ENCODE measurements at places on chromosomes 2 and 18.

DNA sequence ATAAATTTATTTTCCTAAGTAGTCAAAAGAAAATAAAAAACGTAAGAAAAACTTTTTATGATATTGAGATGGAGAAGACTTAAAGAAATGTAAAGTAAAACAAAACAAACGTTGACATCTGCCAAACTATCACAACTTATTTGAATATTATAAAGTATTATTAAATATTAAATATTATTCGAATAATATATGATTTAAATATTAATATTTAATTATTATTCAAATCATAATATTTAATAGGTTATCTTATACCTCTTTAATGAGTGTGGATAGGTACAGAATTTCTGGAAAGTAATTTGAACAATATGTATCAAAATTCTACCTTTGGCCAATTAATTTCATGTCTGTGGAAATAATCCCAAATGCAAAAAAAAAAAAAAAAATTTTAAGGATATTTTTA lies 278.7 kb downstream of the RAD51AP2 start:
- no peak for DNase-seq

- no peak for DNase-seq
Measured at GRCh38 chr2:224957540-224958461, 84.5 kb downstream of the DOCK10 start.

DNA sequence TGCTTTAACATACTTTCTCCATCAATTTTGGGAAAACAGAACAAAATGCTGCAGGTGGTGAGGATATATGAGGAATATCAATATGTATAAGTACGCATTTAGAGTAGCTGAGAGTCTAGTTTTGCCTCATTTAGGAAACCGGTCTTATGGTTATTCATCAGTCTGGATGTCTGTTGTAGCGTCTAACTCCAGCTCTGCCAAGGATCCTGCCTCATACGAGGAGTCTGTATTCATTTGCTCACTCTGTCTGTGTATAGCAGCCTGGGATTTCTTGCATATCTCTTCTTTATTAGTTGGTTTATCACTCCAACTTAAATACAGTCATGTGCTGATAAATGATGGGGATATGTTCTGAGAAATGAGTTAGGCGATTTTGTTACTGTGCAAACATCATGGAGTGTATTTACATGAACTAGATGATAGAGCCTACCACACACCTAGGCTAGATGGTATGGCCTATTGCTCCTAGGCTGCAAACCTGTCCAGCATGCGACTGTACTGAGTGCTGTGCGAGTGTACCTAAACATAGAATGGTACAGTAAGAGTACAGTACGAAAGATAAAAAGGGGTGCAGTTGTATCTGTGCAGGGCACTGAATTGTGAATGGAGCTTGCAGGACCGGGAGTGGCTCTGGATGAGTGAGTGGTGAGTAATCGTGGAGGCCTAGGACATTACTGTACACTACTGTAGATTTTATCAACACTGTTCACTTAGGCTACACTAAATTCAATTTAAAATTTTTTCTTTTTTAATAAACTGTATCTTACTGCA lies 148.1 kb downstream of the ZNF407 start:
- no peak for DNase-seq

DNA sequence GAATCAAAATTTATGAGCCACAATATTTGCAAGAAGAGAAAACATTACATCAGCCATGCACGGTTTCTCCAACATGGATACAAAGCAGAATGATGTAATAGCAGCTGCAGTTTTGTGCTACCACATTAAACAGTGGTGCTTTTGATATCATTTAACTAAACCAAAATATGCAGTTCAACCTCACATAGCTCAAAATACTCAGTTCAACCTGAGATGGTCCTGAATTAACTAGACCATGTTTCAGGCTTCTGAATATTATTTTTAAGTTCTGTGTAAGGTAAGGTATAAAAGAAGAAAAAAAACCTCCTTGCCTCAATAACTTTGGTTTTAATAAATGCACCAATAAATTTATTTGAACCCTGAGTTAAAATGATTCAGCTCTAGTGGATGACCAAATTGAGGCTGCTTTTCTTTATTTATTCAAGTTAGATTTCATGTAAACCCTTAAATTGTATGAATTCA lies 18.8 kb upstream of the TSPYL6 start:
- peak; percentile 36 for DNase-seq

- DNase-seq = no peak
Measured at GRCh38 chr2:28610583-28611201, 114.8 kb downstream of the PLB1 start.

GRCh38 chr18:22827216-22827615 lies 105.9 kb upstream of the RBBP8 start:
- no peak for DNase-seq

DNA sequence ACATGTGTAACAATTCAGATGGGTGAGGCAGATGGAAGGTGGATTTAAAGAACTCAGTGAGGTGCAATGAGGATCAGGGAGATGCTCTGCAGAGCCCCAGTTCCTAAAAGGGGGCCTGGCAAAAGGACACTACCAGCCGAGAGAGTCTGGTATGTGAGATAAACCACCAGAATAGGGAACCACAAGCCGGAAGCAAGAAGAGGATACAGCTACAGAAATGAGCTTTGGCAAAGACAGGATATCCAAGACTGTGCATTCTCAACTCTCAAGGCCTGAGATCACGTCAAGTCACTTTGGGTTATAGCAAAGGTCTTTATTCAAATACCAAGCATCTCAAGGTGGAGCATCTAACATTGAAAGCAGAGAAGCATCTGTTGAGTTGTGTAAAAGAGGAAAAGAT lies 293.5 kb downstream of the ARHGAP15 start:
- DNase-seq = no peak

DNA sequence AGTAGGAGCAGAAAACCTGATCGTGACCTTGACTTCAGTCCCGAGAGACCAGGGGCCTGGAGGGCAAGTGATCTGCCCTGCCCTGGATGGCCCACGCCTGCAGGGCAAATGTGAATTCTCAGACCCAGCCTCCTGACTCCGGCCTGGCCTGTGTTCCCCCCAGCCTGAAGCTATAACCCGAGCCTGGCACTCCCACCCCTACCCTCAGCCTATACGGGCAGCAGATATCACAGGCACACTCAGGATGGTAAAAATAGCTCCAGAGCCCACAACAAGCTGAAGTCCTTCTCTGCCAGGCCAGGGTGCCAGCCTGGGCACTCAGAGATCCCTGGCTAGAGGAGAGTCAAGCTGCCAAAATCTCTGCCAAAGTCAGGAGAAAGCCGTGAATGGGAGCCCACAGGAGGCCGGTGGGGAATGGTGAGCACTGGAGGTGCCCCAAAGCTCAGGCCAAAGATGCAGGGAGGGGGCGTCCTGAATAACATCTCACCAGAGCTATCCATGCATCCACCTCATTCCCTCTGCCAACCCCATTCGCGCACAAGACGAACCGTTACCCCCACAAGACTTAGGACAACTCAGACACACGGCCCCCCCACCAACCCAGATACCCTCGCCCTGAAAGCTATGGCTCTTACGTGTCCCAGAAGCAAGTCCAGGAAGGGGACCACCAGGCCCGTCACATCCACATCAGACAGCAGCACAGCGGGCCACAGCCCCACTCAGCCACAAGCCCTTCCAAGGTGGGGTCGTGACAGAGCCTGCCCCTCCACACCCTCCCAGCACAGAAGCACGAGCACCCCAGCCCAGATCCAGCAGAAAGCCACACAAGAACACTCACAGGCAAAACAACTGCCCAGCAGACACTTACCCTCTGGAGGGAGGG lies 144.9 kb downstream of the TNS1 start:
- DNase-seq = no peak

- no peak for DNase-seq
Measured at GRCh38 chr2:238916176-238916874, 68.4 kb downstream of the TWIST2 start.

GRCh38 chr2:76998704-76999103 lies 523.5 kb downstream of the LRRTM4 start:
- no peak for DNase-seq

GRCh38 chr18:70219688-70220087 lies 14.2 kb upstream of the RTTN start:
- no peak for DNase-seq

GRCh38 chr2:197054437-197054836 lies 127.9 kb upstream of the PGAP1 start:
- DNase-seq = no peak

GRCh38 chr2:231482806-231483391 lies 18.6 kb upstream of the NCL start:
- DNase-seq = no peak

All from GM04503 (cell line).